ENCODE measurements at places on chromosomes 5 and 9. TPM values are rescaled to one million over a fixed set of nuclear protein-coding genes. Genes with fewer than 3 reads are reported as not detected.

DNA sequence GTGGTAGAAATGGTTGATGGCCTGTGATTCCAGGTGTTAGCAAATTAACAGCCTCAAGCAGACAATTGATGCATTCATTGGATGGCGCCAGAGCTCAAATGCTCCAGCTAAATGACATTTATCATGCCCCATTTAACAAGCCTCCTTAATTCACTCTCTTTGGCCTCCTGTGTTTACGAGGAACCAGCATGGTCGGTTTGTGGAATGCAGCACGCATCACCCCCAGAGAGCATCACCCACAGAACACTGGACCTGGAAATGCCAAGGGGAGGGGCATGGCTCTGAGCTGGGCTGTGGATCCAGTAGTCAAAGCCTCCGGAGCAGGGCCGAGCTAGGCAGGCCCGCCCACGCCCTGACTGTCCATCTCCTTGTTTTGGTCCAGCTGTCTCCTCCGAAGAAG is 434.0 kb downstream of the GADD45G start:
- H3K36me3 ChIP-seq: no peaks in the 10 kb centered on the region
- no peaks in the 10 kb centered on the region for H3K4me1 ChIP-seq
- H3K27me3 ChIP-seq: no peaks in the 10 kb centered on the region

GRCh38 chr5:154384480-154385235 is 61.1 kb upstream of the SAP30L start:
- H3K36me3 ChIP-seq: no peaks in the 10 kb centered on the region
- H3K4me3 ChIP-seq: no peak overlapping the region
- no peak overlapping the region for H3K27ac ChIP-seq
- DNase-seq: no peak
- no peaks in the 10 kb centered on the region for H3K27me3 ChIP-seq
- no peaks in the 10 kb centered on the region for H3K4me1 ChIP-seq

DNA sequence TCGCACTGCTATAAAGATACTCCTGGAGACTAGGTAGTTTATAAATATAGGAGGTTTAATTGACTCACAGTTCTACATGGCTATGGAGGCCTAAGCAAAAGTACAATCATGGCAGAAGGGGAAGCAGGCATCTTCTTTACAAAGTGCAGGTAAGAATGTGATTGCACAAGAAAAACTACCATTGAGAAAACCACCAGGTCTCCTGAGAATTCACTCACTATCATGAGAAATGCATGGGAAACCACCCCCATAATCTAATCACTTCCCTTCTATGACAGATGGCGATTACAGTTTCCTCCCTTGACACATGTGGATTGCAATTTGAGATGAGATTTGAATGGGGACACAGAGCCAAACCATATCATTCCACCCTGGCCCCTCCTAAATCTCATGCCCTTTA is 121.2 kb upstream of the ST8SIA4 start:
- H3K4me1 ChIP-seq: no peaks in the 10 kb centered on the region
- no peak for DNase-seq
- no peaks in the 10 kb centered on the region for H3K36me3 ChIP-seq
- H3K27ac ChIP-seq: no peak overlapping the region

DNA sequence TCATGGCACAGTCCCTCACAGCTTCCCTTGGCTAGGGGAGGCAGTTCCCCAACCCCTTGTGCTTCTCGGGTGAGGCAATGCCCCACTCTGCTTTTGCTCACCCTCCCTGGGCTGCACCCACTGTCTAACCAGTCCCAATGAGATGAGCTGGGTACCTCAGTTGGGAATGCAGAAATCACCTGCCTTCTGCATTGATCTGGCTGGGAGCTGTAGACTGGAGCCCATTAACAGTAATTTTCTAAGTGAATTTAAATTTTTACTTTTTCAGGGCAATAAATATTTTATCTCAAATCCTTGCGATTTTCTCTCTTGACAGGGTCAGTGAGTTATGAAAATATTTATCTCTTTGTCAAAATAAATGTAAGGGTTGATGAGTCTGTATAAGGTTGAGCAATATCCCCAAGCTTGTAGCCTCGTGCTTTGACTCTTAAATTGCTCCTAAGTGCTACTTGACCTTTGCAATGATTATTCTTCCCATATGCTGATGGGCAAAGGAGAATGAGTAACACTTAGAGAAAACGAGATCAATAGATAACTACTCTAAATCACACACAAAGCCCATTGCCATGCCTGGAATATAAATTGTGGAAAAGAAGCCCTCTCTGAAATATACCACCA is 82.1 kb upstream of the MOCS2 start:
- DNase-seq: no peak
- H3K27me3 ChIP-seq: no peaks in the 10 kb centered on the region
- no peak overlapping the region for H3K27ac ChIP-seq
- no peaks in the 10 kb centered on the region for H3K4me1 ChIP-seq

GRCh38 chr9:94818178-94818541 is 91.7 kb downstream of the AOPEP start:
- no peaks in the 10 kb centered on the region for H3K4me1 ChIP-seq
- peak overlapping the region; percentile 70 for H3K27ac ChIP-seq
- no peaks in the 10 kb centered on the region for H3K27me3 ChIP-seq
- no peaks in the 10 kb centered on the region for H3K36me3 ChIP-seq

- H3K27ac ChIP-seq: no peak overlapping the region
- H3K27me3 ChIP-seq: no peaks in the 10 kb centered on the region
- no peak overlapping the region for H3K4me3 ChIP-seq
- H3K4me1 ChIP-seq: no peaks in the 10 kb centered on the region
- no peak for DNase-seq
- H3K36me3 ChIP-seq: no peaks in the 10 kb centered on the region
These were observed 96.0 kb downstream of the SLIT3 start for GRCh38 chr5:169204788-169205400.

- no peak overlapping the region for H3K4me3 ChIP-seq
- no peak for DNase-seq
- peaks cover 43% of the 10 kb centered on the region for H3K4me1 ChIP-seq
- H3K36me3 ChIP-seq: no peaks in the 10 kb centered on the region
- no peaks in the 10 kb centered on the region for H3K27me3 ChIP-seq
- no peak overlapping the region for H3K27ac ChIP-seq
These were observed 45.4 kb downstream of the JADE2 start for GRCh38 chr5:134570886-134571285.

GRCh38 chr5:149824846-149825245 is 94.7 kb downstream of the PPARGC1B start:
- H3K27ac ChIP-seq: no peak overlapping the region
- H3K4me3 ChIP-seq: no peak overlapping the region
- H3K36me3 ChIP-seq: no peaks in the 10 kb centered on the region
- DNase-seq: no peak

GRCh38 chr9:113617550-113617949 is 154.0 kb downstream of the RGS3 start:
- H3K27ac ChIP-seq: no peak overlapping the region
- no peaks in the 10 kb centered on the region for H3K27me3 ChIP-seq
- H3K4me1 ChIP-seq: peaks cover 34% of the 10 kb centered on the region
- DNase-seq: no peak

DNA sequence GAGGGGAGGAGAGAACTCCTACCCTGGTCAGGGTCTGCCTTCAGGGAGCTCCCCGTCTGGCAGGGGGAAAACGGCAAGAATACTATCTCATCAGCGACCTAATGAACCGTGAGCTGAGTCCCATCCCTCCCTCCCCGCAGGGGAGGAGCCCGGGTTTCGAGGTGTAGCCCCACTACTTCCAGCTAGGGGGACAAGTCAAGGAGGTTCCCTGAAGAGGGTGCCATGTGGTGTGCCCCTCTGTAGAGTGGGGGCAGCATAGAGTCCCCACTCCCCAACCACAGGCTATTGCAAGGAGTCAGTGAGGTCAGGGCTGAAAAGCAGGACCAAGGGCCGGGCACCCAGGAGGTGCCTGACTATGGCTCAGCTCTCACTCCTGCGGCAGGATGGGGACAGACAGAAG is 50.9 kb upstream of the RXRA start:
- H3K27ac ChIP-seq: no peak overlapping the region
- H3K4me3 ChIP-seq: no peak overlapping the region
- no peaks in the 10 kb centered on the region for H3K4me1 ChIP-seq
- no peaks in the 10 kb centered on the region for H3K36me3 ChIP-seq
- H3K27me3 ChIP-seq: no peaks in the 10 kb centered on the region

DNA sequence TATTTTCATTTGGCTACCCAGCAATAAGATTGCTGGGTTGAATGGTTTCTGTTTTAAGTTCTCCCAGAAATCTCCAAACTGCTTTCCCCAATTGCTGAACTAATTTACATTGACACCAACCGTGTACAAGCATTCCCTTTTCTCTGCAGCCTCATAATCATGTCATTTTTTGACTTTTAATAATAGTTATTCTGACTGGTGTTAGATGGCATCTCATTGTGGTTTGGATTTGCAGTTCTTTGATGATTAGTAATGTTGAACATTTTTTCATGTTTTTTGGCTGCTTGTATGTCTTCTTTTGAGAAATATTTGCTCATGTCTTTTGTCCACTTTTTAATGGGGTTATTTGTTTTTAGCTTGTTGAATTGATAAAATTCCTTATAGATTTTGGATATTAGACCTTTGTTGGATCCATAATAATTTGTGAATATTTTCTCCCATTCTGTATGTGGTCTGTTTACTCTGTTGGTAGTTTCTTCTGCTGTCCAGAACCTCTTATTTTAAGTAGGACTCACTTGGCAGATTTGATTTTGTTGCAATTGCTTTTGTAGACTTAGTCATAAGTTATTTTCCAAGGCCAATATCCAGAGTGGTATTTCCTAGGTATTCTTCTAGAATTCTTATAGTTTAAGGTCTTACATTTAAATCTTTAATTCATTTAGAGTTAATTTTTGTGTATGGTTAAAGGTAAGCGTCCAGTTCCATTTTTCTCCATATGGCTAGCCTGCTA is 793.7 kb downstream of the BRINP1 start:
- H3K36me3 ChIP-seq: no peaks in the 10 kb centered on the region
- H3K4me3 ChIP-seq: no peak overlapping the region
- DNase-seq: no peak
- no peaks in the 10 kb centered on the region for H3K4me1 ChIP-seq
- H3K27me3 ChIP-seq: no peaks in the 10 kb centered on the region

- DNase-seq: no peak
- H3K27me3 ChIP-seq: no peaks in the 10 kb centered on the region
- no peak overlapping the region for H3K4me3 ChIP-seq
- no peaks in the 10 kb centered on the region for H3K4me1 ChIP-seq
These were observed 445.0 kb upstream of the RIOK2 start for GRCh38 chr5:97628031-97628430.

DNA sequence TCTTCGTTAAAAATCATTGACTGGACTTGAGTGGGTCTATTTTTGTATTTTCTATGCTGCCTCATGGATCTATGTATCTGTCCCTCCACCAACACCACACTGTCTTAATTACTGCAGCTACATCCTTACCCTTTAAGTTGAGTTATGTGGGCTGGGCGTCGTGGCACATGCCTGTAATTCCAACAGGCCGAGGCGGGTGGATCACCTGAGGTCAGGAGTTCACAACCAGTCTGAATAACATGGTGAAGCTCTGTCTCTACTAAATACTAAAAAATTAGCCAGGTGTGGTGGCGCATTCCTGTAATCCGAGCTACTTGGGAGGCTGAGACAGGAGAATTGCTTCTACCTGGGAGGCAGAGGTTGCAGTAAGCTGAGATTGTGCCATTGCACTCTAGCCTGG is 48.2 kb downstream of the XRCC4 start:
- H3K4me3 ChIP-seq: no peak overlapping the region
- no peaks in the 10 kb centered on the region for H3K4me1 ChIP-seq
- H3K27ac ChIP-seq: no peak overlapping the region
- no peak for DNase-seq

DNA sequence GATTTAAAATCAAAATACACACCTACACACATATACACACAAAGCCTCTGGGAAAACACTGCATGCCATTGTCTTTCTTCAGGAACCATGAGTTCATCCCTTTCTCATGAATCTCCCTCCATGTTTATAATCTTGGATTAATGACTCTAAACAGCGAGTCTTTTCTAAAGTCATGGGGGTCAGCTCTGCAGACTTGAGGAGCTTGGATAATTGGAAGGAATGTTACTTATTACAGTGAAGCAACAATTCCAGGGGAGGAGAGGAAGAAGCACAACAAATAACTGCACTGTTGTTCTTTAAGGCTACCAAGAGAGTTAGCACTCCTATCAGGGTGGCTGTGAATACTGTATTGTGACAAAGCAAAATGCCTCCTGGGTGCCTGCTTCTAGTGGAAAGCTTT is 444.7 kb downstream of the ANXA1 start:
- H3K36me3 ChIP-seq: no peaks in the 10 kb centered on the region
- H3K4me1 ChIP-seq: no peaks in the 10 kb centered on the region
- H3K27me3 ChIP-seq: no peaks in the 10 kb centered on the region
- no peak for DNase-seq
- H3K27ac ChIP-seq: no peak overlapping the region

GRCh38 chr5:98106116-98107031 is 667.1 kb upstream of the RGMB start:
- no peak overlapping the region for H3K27ac ChIP-seq
- H3K4me3 ChIP-seq: no peak overlapping the region
- DNase-seq: no peak
- H3K4me1 ChIP-seq: no peaks in the 10 kb centered on the region
- H3K27me3 ChIP-seq: no peaks in the 10 kb centered on the region

- H3K27me3 ChIP-seq: no peaks in the 10 kb centered on the region
- H3K36me3 ChIP-seq: no peaks in the 10 kb centered on the region
- no peak overlapping the region for H3K27ac ChIP-seq
- no peak overlapping the region for H3K4me3 ChIP-seq
- no peak for DNase-seq
These were observed 102.5 kb downstream of the SREK1 start for GRCh38 chr5:66246608-66247007.

DNA sequence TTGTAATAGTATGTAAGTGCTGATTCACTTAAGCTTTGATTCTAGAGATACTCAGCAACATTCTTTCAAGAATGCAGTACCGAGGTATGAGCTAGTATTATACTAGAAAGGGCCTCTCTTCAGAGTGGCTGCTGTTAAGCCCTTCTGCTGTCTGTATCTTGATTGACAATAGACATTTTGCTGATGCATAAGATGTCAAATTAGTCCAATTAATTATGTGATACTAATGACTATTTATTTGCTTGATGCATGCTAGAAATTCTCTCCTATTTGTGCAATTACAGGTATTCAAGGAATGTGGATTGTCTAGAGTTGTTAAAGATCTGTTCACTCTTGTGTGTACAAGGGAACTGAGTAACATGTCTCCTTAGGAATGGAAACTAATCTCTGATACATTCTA is 92.3 kb upstream of the PTGER4 start:
- DNase-seq: no peak
- H3K27ac ChIP-seq: no peak overlapping the region
- H3K36me3 ChIP-seq: no peaks in the 10 kb centered on the region
- no peak overlapping the region for H3K4me3 ChIP-seq
- no peaks in the 10 kb centered on the region for H3K4me1 ChIP-seq

GRCh38 chr5:107949688-107950341 is 279.1 kb upstream of the EFNA5 start:
- no peak for DNase-seq
- no peak overlapping the region for H3K4me3 ChIP-seq
- H3K4me1 ChIP-seq: no peaks in the 10 kb centered on the region
- no peak overlapping the region for H3K27ac ChIP-seq

- H3K36me3 ChIP-seq: peaks cover 18% of the 10 kb centered on the region
- no peaks in the 10 kb centered on the region for H3K27me3 ChIP-seq
- H3K4me3 ChIP-seq: no peak overlapping the region
- no peak for DNase-seq
- H3K27ac ChIP-seq: no peak overlapping the region
These were observed 39.2 kb downstream of the DCAF10 start for GRCh38 chr9:37839496-37840461.

GPR151 gene
- polyA plus RNA-seq: not detected

HTR4 gene
- polyA plus RNA-seq: 0.45 TPM

NIPSNAP3A gene
- polyA plus RNA-seq: 49.9 TPM

CCL28 gene
- 0.59 TPM for polyA plus RNA-seq

SCGB3A2 gene
- 1,607 TPM for polyA plus RNA-seq

TMEM174 gene
- not detected for polyA plus RNA-seq

All from left lung (tissue), 14 donors.